Activated naive CD4-positive, alpha-beta T cell treated with anti-CD3 and anti-CD28 coated beads, Interleukin-2, amount 50 U/mL, for 16 hours (primary cell): ENCODE measurements at places on chromosomes 12 and 14.

- no peak for DNase-seq
These were observed 77.3 kb downstream of the EMP1 start for GRCh38 chr12:13273850-13274249.

DNA sequence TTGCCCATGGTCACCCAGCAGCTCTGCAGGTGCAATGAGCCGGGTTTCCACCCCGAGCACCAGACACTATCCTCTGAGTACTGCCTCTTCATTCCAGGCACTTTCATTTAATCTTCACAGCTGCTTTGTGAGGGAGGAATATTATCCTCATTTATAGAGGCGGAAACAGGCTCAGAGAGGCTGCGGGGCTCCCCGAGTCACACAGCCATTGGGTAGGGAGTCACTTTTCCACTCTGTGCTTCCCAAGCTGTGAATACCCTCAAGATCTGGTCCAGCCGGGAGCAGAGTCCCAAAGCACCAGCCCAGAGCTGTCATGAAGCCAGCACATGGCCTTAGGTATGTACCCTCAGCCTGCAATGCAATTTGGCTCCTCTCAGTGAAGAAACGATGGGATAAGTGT lies 51.7 kb upstream of the RIN3 start:
- no peak for DNase-seq

DNA sequence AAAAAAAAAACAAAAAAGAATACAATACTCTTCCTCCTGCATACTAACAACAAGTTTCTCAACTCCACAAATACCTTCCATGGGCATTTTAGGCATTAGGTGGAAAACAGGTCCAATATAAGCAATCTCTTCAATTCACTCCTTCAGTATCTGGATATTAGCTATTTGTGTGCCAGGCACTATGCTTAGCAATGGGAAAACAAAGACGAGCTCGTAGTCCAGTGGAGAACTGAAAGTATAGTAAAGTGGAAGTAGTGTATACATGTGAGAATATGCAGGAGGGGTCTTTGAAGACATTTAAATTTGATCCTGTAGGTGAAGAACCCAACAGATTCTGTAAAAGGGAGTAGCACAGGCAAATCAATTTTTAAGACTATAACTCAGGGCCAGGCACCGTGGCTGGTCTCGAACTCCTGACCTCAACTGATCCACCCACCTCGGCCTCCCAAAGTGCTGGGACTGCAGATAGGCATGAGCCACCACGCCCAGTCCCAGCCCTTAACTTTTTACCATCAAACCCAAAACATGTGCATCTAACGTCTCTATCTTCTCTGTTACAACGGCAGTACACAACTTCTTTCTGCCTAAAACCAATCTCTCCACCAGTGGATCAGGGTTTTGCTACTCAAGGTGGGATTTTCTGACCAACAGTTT lies 10.6 kb downstream of the HECTD1 start:
- DNase-seq, result no peak

- DNase-seq, result no peak
These were observed 81.8 kb downstream of the IRF2BPL start for GRCh38 chr14:76946753-76947077.

DNA sequence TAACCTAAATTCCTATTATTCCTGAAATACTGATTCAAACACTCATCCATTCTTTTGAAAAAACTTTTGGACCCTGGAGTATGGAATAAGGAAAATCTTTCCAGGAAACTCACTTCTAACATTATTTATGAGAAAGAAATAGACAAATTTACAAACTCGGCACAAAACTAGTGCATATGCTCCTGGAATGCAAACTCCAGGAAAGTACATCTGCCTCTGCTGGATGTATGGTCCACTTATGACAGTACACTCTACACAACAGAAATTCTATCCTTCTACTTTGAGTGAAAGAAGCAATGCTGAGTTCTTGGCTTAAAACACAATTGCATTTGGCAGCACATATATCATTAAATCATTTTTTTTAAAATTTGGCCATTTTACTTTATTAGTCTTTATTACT lies 700.5 kb upstream of the STXBP6 start:
- DNase-seq, result no peak
